Activated naive CD8-positive, alpha-beta T cell treated with anti-CD3 and anti-CD28 coated beads, Interleukin-2, amount 50 U/mL, for 24 hours (primary cell): ENCODE measurements at places on chromosomes 7 and 10.
A peak's percentile ranks its signal among the peaks of the same experiment; 100 is the strongest.

- peaks cover 8% of the 10 kb centered on the region for H3K4me1 ChIP-seq
- H3K27ac ChIP-seq: no peak overlapping the region
- no peak for DNase-seq
- H3K4me3 ChIP-seq: no peak overlapping the region
- no peaks in the 10 kb centered on the region for H3K27me3 ChIP-seq
- H3K36me3 ChIP-seq: peaks cover 4% of the 10 kb centered on the region
Measured at GRCh38 chr7:152411389-152411788, 24.4 kb downstream of the KMT2C start.

DNA sequence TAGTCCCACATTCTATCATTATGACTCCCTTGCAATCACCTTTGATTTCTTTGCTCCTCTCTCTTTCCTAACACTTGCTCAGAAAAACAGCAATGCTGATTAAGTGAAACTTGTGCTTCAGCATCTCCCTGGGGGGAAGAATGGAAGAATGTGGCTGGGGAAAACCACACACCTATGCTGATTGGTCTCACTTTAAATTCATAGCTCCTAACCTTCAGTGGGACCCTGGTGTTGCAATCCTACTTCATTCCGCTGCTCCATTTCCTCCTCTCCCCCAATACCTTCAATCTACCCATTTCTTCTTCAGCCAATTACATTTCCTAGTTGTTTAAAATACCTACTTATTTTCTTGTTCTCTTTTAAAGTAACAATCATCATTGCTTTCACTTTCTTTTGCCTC is 1166.7 kb upstream of the C7orf33 start:
- H3K27ac ChIP-seq: no peak overlapping the region
- no peaks in the 10 kb centered on the region for H3K36me3 ChIP-seq
- no peak overlapping the region for H3K4me3 ChIP-seq
- no peak for DNase-seq

- no peaks in the 10 kb centered on the region for H3K36me3 ChIP-seq
- no peak overlapping the region for H3K4me3 ChIP-seq
- DNase-seq: no peak
- no peaks in the 10 kb centered on the region for H3K4me1 ChIP-seq
Measured at GRCh38 chr7:54565432-54565831, 23.3 kb downstream of the VSTM2A start.

DNA sequence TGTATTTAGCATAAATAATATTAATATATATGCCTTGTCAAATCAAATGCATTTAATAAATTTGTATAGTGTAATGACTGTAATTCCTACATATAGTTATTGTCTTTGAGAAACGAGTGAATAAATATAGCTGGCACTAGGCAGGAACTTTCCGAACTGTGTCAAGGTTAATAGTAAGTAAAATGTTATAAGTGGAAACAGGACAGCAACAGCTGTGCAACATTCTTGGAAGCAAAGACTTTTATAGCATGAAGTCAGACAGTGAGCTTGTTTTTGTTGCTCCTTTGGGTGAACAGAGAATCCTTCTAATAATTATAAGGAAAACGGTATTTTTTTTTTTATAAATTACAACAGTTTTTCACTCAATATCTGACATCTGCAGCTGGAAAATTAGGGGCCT is 14.0 kb upstream of the EXOC6 start:
- no peak overlapping the region for H3K27ac ChIP-seq
- no peaks in the 10 kb centered on the region for H3K36me3 ChIP-seq
- DNase-seq: no peak
- H3K4me1 ChIP-seq: peaks cover 13% of the 10 kb centered on the region

DNA sequence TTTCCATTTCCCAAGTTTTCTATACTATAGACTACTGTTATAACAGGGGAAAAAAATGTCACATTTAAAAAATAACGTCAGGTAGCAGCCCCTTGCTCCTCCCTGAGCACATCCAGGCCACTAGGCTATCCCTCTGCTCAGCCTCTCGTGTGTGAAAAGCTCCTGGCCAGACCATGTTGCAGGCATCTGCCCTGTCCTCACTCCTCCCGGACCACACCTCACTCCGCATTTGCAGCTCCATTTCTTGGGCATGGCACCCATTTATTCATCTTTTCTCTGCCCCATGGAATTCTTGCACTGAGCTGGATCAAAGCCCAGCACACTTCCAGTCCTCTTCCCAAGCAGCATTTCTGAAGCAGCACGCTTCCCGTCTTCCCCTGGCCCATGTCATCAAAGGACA is 1.4 kb upstream of the GDF2 start:
- DNase-seq: no peak
- H3K4me1 ChIP-seq: no peaks in the 10 kb centered on the region
- no peak overlapping the region for H3K4me3 ChIP-seq
- H3K27ac ChIP-seq: no peak overlapping the region

DNA sequence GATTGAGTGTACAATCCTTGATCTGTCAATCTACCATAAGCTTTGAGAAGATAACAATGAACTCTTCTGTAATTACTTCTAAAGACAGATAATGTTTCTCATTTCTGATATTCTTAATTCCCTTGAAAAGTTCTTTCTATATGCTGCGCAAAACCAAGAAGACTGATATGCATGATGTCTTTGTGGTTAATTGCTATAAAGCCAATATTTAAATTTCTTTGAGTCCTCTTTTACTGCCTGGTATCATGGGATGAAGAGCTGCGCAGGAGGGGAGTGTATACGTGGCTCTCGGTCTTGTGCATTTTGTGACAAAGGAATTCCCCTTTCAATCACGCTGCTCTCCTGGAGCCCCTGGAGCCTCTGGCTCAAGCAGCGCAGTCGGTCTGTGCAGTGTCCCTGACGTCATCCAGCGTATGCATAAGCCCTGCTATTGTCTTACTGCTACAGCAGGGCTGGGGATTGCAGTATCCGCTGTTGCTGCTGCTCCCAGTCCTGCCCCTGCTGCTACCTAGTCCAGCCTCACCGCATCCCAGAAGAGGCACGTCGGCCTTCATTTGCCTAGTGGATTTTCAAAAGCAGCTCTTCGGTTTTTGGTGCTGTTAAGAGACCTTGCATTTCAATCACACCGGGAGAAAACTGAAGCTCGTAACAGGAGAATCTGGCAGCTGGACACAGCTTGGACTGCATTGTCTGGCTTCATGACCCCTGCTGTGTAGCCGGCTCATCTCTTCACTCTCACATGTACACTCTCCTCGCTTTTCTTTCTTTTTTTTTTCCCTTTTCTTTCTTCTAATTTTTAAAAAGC is 66.7 kb downstream of the ST7 start:
- H3K36me3 ChIP-seq: no peaks in the 10 kb centered on the region
- H3K4me3 ChIP-seq: no peak overlapping the region
- no peaks in the 10 kb centered on the region for H3K27me3 ChIP-seq
- H3K27ac ChIP-seq: no peak overlapping the region
- DNase-seq: no peak

DNA sequence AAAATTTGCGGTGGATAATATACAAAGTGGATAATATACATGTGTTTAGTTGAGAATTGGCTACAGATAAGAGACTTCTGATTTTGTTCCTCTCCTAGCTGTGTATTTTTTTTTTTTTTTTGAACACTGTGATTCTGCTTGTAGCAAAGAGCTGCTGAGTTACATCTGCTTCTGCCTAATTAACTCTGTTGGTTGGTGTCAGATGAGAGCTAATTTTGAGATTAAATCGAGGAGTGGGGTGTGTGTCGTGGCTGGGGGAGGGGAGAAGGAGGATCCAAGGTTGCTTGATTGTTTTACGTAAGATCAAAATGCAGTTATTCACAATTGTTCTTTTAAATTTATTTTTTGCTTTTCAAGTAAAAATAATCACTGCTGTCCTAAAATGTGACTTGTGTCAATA is 11.3 kb downstream of the KAT6B start:
- peaks cover 43% of the 10 kb centered on the region for H3K4me1 ChIP-seq
- DNase-seq: no peak
- no peak overlapping the region for H3K4me3 ChIP-seq
- H3K36me3 ChIP-seq: peaks cover 12% of the 10 kb centered on the region
- H3K27ac ChIP-seq: no peak overlapping the region

GRCh38 chr7:1662767-1663166 is 7.3 kb upstream of the ELFN1 start:
- H3K4me1 ChIP-seq: peaks cover 1% of the 10 kb centered on the region
- no peaks in the 10 kb centered on the region for H3K36me3 ChIP-seq
- DNase-seq: no peak

DNA sequence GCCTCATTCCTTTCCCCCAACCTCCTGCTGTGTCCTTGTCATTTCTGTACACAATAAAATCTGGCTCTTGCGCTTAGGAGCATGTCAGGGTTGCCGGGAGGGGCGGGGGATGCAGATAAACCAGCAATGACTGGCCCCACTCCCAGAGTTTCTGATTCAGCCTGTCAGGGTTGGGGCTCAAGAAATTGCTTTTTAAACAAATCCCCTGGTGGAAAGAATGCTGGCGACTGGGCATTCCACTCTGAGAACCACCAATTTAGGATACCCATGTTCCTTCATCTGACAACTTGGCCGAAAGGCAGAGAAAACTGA is 376.4 kb downstream of the TCERG1L start:
- peaks cover 6% of the 10 kb centered on the region for H3K27me3 ChIP-seq
- no peak overlapping the region for H3K27ac ChIP-seq
- H3K4me1 ChIP-seq: no peaks in the 10 kb centered on the region
- no peak overlapping the region for H3K4me3 ChIP-seq
- no peak for DNase-seq
- no peaks in the 10 kb centered on the region for H3K36me3 ChIP-seq

GRCh38 chr7:113730309-113730955 is 188.4 kb downstream of the PPP1R3A start:
- H3K4me1 ChIP-seq: no peaks in the 10 kb centered on the region
- no peak overlapping the region for H3K27ac ChIP-seq
- no peaks in the 10 kb centered on the region for H3K27me3 ChIP-seq

GRCh38 chr10:124532106-124532641 is 70.6 kb downstream of the LHPP start:
- H3K4me3 ChIP-seq: no peak overlapping the region
- H3K27me3 ChIP-seq: no peaks in the 10 kb centered on the region
- DNase-seq: no peak
- H3K4me1 ChIP-seq: peaks cover 12% of the 10 kb centered on the region
- H3K27ac ChIP-seq: no peak overlapping the region

DNA sequence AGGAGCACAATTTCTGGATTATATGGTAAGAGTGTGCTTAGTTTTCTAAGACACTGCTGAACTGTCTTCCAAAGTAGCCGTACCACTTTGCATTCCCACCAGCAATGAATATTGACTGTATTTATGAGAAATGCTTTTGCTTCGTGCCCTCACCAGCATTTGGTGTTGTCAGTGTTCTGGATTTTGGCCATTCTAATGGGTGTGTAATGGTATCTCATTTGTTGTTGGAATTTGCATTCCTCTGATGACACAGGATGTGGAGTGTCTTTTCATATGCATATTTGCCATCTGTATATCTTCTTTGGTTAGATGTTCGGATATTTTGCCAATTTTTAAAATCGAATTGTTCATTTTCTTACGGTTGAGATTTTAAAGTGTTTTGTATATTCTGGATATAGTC is 558.5 kb upstream of the FZD8 start:
- DNase-seq: no peak
- no peak overlapping the region for H3K4me3 ChIP-seq
- no peaks in the 10 kb centered on the region for H3K36me3 ChIP-seq
- H3K27ac ChIP-seq: no peak overlapping the region
- H3K4me1 ChIP-seq: no peaks in the 10 kb centered on the region

- H3K36me3 ChIP-seq: peaks cover 26% of the 10 kb centered on the region
- H3K4me3 ChIP-seq: peak overlapping the region; percentile 99
- H3K4me1 ChIP-seq: peaks cover 48% of the 10 kb centered on the region
- DNase-seq: no peak
- peak overlapping the region; percentile 99 for H3K27ac ChIP-seq
Measured at GRCh38 chr7:107890493-107890961, 456 bp upstream of the DLD start.

- DNase-seq: no peak
- no peaks in the 10 kb centered on the region for H3K36me3 ChIP-seq
- no peak overlapping the region for H3K4me3 ChIP-seq
- peaks cover 19% of the 10 kb centered on the region for H3K27me3 ChIP-seq
- peaks cover 20% of the 10 kb centered on the region for H3K4me1 ChIP-seq
- no peak overlapping the region for H3K27ac ChIP-seq
Measured at GRCh38 chr10:89888321-89889070, 187.1 kb downstream of the KIF20B start.

DNA sequence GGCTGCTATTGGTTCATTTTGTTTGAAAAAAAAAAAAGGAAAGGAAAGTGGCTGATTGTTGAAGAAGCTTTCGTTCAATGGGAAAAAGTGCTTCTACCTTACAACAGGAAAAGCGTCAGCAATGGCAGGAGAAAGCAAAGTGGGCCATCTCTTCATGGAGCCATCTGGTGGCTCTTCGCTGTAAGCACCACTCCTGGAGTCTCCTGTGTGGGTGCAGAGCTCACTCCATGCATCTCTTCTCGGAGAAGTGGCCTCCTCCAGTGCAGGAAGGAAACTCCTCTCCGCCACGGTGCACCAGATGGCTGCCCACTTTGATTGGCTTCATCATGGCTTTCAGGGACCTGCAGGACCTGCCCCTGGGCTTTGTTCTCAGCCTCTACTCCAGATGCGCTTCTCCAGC is 250.9 kb downstream of the PTEN start:
- no peak overlapping the region for H3K27ac ChIP-seq
- DNase-seq: no peak
- no peak overlapping the region for H3K4me3 ChIP-seq

DNA sequence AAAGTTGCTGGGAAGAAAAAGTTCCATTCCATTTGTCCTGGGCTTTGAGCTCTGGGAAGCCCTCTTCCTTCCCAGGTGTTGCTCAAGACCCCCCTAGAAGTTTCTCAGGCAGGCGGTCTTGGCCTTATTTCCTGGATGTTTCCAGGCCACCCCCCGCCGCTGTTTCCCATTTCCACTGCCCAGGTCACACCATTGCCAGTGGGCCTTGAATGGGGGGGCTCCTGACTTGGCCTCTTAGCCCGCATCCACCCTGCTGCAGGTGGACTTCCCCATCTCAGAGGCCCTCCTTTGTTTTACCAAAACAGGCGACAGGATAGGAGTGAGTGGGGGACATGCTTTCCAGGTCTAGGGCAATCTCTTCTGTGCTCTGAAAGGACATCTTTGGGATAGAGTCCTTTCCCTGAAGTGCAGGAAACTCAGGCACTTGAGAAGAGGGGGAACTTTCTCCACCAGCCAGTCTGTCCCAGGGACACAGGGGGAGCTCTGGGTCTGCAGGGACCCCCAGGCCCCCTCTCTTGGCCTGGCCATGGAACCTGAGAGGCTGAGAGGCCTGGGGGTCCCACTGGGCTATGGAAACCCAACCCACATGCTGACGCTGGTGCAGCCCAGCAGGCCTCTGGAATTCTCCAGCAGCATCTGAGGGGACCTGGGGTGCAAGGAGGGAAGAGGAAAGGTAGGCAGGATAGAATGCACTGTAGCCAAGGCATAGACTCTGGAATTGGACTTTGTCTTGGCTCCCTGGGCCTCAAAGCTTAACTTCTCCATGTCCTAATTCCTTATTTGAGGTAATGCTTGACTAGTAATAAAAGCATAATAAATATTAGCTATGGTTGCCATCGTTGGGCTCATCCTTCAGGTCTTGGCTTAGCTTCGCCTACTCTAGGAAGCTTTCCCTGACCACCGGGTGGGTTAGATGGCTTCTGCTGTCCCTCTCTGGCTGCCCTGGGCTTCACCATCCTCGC is 17.6 kb downstream of the NEURL1 start:
- no peak overlapping the region for H3K4me3 ChIP-seq
- H3K4me1 ChIP-seq: peaks cover 5% of the 10 kb centered on the region
- no peaks in the 10 kb centered on the region for H3K36me3 ChIP-seq
- no peak for DNase-seq
- peaks cover 24% of the 10 kb centered on the region for H3K27me3 ChIP-seq
- no peak overlapping the region for H3K27ac ChIP-seq
